ENCODE measurements at places on chromosomes 13 and 19.
A peak's percentile ranks its signal among the peaks of the same experiment; 100 is the strongest.

DNA sequence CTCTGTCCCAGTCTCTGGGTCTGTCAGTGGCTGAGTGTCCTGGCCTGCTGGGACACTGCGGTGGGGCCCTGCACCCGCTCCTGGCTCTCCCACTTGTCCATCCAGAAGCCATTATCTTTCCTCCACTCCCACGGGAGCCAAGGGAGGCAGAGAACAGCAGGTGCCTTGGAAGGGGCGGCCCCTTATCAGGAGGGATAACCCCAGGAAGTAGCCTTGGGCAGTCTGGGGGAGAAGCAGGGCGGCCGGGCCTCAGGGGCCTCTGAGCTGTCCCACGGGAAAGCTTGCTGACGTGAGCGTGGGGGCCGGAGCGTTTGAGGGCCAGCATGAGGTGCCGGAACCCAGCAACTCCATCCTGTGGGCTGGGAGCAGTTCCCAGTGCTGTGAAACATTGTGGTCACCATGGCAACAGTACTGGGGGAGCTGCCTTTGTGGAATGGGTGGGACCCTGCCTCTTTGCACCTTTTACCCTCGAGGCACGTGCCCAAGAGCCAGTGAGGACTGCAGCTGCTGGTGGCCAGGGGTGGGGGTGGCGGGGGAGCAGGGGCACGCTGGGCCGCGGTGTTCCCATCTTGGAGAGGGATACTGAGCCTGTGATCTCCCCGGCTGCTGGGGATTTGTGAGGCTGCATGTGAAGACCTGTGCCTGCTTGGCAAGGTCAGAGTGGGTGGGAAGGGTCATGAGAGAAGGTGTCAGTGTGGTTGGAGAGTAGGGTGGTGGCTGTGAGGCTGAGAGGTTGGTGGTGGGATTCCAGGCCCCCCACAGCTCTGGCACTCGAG, 20.9 kb downstream of the KLHL26 start:
- DNase-seq: no peak

GRCh38 chr13:114102521-114103288, 29.7 kb downstream of the RASA3 start:
- peak; percentile 70 for DNase-seq

- no peak for DNase-seq
Measured at GRCh38 chr13:102298051-102298450, 103.8 kb downstream of the FGF14 start.

DNA sequence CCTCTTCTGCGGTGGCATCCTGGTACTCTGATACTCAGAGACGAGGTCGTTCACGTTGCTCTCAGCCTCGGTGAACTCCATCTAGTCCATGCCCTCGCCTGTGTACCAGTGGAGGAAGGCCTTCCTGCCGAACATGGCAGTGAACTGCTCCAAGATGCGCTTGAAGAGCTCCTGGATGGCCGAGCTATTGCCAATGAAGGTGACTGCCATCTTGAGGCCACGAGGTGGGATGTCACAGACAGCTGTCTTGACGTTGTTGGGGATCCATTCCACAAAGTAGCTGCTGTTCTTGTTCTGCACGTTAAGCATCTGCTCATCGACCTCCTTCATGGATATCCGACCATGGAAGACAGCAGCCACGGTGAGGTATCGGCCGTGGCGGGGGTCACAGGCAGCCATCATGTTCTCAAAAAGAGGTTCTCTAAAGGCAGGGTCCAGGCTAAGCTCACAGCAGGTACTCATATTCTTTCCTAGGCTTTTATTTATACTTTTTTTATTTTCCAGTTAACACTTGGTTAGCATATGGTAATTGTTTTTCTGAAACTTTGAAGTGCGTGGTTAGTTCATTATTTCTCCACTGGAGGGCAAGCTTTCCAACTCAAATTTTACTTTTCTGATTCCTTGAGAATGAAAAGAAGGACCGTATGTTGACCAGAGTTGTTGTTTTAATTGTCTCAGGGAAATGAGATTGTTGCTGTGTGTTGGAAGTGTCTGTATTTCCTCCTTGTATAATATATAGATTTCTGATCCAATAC, 72.4 kb upstream of the RGCC start:
- DNase-seq: no peak

- no peak for DNase-seq
Measured at GRCh38 chr13:66899955-66900354, 330.2 kb downstream of the PCDH9 start.

DNA sequence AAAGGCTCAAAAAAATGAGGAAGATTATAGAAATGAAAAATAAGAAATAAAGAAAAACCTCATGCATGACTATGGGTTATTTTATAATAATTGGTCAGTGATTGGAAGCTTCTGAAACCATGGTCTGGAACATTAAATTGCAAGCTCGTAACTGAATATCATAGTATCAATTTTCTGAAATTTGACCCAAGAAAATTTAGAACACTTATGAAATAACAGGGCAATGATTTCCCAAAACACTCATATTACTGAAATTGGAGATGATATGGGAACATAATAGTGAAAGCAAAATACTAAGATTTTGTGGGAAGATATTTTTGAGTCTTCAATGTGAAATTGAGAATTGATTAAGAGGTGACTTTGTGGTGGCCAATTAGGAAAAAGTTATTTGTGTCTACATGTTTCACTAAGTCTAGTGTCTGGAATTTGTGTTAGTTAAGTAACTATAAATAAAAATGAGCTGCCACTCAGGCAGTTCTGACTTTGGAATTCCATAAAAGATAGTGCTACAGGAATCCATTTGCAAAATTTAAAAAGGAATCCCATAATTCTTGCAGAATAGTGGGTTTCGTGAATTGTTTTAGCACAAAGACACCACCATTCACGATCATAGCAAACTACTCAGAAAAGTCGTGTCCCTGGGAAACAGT, 603.0 kb downstream of the LMO7 start:
- DNase-seq: no peak

GRCh38 chr19:56949626-56950025, 109.1 kb upstream of the PEG3 start:
- no peak for DNase-seq

DNA sequence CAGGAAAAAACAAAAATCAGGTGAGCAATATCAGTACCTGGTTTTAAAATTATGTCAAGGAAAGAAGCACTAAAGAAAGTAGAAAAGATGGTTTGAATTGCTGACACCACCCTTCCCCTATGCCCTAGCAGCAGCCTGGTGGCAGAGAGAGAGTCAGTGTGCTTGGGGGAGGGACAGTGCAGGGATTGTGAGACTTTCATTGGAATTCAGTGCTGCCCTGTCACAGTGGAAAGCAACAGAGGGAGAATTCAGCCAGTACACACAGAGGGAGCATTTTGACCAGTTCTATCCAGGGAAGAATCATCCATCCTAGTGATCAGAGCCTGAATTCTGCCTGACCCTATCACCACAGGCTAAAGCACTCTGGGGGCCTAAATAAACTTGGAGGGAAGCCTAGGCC, 222.4 kb upstream of the PCDH17 start:
- DNase-seq: no peak

GRCh38 chr13:97896446-97896845, 57.0 kb upstream of the IPO5 start:
- no peak for DNase-seq

DNA sequence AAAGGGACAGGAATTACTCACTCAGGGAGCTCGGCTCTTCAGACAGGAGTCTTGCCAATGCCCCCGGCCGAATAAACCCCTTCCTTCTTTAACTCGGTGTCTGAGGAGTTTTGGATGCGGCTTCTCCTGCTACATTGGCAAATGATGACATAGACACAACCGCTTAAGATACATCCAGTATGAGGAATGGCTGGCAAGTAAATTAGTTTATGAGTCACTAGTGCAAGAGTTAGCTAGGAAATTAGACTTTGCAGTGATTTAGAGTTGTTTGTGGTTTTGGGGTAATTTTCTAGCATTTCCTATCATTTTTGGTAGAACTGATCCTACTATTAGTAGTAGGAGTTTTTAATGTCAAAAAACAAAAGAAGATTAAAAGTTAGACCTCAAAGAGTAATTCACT, 166.2 kb downstream of the SLITRK1 start:
- no peak for DNase-seq

DNA sequence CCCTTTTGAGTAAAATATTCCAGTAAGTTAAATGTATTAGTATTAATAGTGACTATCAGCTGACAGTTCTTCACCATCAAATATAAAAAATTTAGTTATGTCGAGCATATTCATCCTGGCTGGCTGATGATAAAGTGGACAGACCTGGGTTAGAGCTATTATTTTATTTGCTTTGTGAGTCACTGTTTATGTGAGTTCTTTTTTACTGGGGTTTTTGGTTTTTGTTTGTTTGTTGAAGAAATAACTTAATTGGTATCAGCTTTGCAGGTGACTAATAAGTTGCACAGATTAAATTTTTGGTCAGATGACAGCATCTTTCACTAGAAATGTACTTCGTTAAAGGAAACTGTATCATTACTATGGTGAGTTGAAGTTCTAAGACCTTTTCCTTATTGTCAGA, 224.7 kb downstream of the GGACT start:
- DNase-seq: no peak

GRCh38 chr19:39524495-39524894, 8.2 kb downstream of the EID2B start:
- no peak for DNase-seq
